ENCODE measurements at places on chromosomes 16 and 17.

DNA sequence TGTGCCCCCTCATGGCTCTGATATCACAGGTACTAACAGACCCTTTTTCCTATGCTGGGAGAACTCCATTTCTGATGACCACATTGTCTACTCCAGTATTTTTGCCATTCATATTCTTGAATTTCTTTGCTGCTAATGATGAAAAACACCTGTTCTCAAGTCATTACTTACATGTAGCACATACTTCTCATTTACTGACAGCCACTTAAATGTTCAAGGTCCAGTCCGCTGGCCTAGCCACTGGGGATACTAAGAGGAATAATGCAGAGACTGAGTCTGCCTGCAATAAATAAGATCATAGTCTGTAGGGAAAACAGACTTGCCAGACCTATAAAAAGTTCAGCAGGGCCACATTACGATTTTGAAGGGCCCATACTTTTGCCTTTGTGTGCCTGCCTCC lies 27.5 kb downstream of the TEX14 start:
- no peak for DNase-seq

DNA sequence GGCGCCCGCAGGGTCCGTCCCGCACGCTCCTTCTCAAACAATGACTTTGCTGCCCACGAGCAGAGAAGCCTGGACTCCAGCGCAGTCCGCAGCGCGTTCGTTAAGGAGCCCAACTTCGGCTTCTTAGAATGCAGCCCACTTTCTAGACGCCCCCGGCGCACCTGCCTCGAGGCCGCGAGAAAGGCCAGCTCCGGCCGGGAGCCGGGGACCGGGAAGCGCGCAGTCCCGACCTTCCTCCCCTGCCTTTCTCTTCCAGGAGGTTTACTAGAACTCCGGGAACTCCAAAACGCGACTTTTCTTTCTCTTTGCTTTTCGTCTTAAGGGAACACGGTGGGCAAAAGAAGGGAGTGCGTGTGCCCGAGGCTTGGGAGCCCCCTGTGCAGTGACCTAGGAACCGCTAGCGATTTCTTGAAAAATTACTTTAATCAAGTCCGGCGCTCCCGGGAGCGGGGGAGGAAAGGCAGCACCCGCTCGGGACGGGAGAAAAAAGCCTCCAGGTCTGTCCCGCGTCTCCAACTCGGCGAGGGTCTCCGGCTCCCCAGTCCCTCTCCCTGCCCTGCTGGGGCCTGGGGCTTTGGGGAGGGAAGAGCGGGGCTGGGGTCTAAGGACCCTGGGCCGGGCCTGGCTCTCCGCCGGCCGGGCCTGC lies 2.6 kb downstream of the HNF1B start:
- DNase-seq: no peak

DNA sequence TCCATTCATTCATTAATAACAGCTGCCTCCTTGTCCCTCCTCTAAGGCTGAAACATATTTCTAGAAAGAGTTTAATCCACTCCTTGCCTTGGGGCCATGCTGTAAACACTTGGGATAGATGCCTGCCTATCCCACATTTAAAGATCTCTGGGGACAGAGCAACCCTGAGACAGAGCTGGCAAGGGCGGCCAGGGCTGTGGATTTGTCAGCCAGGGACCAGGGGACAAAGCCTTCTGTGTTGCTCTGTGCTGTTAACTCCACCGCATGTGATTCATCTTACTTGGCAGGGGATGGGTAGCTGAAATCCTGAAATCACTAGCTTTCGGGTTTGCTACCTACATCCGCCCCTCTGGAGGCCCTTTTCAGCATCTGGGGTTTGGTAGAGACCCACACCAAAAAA lies 392.9 kb downstream of the SLC39A11 start:
- no peak for DNase-seq

DNA sequence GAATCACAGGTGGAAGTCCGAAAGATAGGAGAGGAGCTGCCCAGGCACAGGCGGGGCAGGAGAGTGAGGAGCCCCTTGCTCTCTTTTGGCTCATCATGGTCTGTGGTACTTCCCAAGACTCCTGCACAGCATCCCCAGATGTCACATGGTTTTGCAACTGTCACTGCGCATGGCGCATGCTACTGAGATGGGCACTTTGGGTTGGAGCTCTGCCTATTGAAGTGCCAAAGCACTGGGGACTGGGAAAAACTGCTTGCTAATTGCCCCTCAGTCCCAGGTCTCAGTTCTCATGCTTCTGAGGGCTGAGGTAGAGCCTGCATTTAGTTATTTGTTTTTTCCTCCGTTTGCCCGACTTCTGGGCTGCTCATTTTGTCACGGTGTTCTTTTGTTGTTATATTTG lies 156.8 kb upstream of the CDH13 start:
- no peak for DNase-seq

DNA sequence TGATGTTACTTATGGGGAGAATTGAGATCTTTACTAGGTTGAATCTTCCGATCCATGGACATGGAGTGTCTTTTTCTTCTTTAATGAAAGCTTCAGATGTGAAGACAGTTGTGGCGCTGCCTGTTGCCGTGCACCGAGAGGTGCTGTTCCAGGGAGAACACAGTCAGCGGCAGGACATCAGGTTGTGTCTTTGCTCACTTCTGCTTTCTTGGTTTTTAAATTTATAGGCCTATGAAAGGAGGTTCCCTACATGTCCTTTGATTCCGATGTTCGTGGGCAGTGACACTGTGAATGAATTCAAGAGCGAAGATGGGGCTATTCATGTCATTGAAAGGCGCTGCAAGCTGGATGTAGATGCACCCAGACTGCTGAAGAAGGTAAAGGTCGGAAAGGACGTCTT lies 49.8 kb downstream of the SEC14L1 start:
- DNase-seq: no peak

DNA sequence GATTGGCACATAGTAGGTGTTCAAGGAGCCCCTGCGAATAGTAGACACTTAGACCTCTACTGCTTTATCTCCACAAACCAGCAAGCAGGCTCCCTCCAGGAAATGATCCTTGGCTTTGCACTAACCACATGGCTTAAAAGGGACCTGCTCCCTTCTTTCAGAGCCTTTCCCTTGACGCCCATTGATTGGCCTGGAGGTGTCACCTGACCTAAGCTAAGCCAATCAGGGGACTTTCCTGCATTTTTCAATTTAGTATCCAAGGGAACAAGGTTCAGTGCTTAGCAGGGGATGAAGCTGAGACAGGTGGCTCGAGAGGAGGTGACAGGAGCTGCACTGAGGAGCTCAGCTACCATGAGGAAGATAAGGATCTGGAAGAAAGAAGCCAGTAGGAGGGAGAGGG lies 52.8 kb downstream of the CLEC19A start:
- DNase-seq: no peak

DNA sequence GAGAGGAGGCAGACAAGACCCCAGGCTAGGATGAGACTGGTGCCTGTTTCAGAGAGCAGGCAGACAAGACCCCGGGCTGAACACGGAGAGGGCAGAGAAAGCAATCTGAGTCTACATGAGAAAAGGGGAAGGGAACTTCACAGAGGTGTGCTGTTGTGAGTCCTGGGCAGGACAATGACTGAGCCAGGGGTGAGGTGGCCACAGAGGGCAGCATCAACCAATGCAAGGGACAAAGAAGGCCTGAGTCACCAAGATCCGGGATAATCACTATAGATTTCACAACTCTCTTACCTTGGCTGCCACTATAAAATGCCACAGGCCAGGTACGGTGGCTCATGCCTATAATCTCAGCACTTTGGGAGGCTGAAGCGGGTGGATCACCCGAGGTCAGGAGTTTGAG lies 89.0 kb downstream of the SLC39A11 start:
- no peak for DNase-seq

GRCh38 chr16:68275611-68276191 lies 11.4 kb downstream of the SLC7A6 start:
- no peak for DNase-seq

DNA sequence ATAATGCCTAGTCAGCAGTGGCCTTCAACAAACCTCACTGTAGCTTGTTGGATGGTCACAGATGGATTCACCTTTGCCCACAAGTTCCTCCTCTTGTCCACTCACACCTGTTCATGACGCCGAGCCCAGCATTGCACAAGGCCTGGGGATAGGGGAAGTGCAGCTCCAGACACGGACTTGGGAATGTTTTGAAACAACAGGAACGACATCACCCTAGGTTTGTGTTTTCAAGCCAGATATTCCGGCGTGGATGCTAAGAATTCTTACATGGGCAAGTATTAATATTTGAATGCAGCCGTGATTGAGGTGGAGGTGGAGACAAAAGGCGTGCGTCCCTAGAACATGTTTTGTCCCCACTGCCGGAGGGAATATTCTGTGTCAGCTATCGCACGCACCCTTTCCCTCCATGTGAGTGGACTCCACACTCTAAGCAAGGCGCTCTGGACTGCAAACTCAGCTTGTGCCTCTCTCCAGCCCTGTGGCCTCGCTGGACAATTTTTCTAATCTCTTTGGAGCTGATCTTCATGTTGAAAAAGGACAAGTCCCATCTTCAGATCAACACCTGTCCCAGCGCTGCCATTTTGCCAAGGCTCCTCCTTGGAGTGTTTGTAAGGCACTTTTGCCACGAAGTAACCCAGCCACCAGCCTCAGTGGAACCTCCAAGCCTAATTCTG lies 2.0 kb upstream of the BANP start:
- no peak for DNase-seq

DNA sequence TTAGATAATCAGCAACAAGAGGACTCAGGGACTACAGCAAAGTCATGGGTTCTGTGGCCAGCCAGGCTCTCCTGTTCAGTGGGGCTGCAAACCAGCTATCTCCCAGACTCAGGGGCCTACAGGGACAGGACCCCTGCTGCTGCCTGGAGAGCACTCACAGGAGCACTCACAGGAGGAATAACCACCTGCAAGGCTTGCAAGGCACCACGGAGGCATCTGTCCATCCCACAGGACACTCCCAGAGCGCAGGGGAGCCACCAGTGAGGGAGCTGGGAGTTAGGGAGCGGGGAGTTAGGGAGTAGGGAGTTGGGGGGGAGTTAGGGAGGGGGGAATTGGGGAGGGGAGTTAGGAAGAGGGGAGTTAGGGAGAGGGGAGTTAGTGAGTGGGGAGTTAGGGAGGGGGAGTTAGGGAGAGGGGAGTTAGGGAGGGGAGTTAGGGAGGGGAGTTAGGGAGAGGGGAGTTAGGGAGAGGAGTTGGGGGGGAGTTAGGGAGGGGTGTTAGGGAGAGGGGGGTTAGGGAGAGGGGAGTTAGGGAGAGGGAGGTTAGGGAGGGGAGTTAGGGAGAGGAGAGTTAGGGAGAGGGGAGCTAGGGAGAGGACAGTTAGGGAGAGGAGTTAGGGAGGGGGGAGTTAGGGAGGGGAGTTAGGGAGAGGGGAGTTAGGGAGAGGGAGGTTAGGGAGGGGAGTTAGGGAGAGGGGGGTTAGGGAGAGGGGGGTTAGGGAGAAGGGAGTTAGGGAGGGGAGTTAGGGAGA lies 5.7 kb downstream of the CANT1 start:
- DNase-seq: no peak

- DNase-seq: no peak
These were observed 3.1 kb upstream of the MRPS34 start for GRCh38 chr16:1775846-1776671.

DNA sequence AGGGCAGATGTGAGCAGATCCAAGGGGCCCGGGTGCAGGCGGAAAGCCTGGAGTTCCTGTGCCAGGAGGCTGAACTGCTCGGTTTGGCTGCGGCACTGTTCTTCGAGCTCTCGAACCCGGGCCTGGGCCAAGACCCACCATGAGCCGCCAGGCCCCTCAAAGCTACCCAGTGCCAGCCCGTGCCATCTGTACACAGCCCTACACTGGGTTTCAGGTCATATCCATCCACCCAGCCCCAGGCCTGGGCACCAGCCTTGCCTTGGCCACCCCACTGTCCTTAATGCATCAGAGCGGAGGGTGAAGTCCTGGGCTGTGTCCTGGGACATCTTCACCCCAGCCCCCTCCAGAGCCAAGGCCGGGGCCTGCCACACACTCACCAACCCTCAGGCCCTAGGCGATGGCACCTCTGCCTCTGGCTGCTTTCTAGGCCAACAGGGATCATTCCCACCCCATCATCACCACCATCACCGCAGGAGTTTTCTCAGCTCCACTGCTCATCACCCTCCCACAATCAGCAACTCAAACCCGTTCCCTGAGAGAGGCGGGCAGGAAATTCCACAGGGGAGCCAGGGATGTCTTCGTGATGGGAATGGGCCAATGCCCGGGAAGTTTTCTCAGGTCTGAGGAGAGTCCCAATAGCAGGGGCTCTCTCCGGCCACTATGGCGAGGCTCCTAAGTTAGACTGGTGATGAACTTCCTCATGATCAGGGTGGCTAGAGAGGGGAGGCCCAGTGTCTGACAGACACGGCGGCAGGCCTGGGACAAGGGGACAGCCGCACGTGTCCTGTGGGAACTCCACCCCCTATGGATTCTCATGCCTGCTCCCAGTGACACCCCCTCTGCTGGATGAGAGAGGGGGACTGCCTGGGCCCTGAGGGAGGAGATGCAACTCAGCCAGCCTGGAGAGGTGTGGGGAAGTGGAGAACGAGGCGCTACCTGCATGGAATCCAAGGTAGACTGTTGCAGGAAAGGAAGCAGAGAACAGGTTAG lies 9.1 kb downstream of the TSPOAP1 start:
- DNase-seq: no peak

DNA sequence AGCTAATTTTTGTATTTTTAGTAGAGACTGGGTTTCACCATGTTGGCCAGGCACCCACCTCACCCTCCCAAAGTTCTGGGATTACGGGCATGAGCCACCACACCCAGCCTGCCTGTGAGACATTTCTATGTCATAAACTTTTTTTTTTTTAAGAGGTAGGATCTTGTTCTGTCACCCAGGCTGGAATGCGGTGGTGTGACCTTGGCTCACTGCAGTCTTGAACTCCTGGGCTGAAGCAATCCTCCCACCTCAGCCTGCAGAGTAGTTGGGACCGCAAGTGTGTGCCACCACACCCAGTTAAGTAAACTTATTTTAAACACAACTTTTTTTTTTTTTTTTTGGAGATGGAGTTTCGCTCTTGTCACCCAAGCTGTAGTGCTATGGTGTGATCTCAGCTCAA lies 47.2 kb downstream of the SCNN1G start:
- DNase-seq: no peak
